NCI-H146 (cell line): ENCODE measurements at places on chromosomes 5 and 9.
A peak's percentile ranks its signal among the peaks of the same experiment; 100 is the strongest.

- no peak for DNase-seq
Measured at GRCh38 chr5:42927730-42928129, 112.4 kb downstream of the ANXA2R start.

- DNase-seq = no peak
Measured at GRCh38 chr5:143341807-143342570, 61.5 kb downstream of the NR3C1 start.

DNA sequence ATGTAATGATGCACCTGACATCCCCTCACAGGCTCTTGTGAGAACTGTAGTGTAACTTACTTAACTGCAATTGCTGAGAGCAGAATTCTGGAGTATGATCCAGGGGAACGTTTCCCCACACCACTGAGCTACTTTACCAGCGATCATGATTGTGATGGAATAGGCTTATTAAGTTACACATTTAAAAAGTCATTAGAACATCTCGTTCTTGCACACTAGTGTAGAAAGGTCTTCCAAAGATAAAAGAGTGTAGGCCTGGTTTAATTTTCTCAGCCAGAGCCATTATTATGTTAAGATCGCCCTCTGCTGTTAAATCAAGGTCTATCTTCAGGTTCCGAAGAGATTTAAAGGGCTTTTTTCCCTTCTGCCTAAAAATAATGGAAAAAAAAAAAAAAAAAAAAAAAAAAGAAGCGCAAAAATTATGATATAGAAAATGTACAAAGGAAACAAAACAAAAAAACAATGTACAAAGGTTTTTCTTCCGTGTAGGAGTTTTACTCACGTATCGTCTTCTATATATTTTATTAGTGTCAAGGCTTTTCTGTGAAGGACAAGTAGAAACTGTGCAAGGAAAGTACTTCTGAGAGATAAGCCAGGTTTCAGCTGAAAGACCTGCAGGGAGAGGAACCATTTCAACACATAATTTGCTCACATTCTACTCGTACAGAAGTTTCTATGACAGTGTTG, 18.6 kb upstream of the MOB3B start:
- DNase-seq = peak; percentile 42

DNA sequence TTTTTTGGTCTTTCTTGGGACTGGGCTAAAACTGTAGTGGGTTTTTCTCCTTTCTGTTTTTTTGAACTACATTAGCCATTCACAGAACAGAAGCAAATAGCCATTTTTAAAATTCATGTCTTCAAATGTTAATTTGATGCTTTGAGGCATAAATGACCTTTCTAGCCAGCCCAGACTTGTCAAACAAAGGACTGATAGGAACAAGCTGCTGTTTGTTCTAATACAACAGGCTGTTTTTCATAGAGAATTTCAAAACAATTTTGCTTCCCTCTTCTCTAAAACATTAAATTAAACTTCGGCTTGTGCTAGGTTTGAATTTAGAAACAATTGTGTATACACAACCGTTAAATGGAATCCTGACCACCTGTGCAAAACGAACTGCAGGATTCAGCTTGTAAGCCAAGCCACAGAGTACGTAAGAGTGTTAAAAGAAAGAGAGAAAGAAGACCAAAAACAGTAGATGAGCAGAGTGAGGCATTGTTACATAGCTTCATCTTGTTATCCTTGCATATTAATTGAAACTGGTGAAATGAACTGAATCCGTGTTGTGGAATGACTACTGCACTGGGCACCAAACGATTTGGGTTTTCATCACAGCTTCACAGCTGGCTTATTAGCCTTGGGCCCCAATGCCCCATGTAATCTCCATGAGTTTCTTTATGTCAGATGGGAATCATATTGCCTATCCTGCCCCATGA, 100.0 kb downstream of the ZSWIM6 start:
- peak; percentile 16 for DNase-seq

DNA sequence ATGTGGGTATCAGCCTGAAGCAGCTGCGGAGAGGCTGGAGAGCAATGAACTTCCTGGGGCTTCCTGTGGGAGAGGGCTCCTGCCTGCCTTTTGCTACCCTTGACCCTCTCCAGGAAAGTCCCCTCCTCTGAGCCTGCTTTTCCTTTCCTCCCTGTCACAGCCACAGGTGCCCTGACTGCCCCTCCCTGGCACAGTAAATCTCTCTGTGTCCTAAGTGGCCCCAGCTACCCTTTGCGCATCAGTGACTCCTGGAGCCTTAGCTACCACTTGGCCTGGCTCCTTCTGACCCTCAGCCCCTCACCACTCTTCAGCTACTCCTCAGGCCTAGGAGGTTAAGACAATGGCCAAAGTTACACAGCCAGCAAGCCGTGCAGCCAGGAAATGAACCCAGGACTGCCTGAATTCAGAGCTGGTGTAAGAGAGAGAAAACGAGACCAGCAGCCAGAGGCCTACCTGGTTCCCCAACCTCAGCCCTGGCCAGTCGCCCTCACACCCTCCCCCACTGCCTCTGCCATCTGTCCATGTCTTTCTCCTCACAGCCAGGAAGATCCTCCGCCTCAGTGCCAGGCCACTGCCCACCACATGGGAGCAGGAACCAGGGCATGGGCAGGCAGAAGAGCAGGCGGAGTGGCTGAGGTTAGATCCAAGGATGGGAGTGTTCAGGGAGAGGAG, 18.6 kb downstream of the CNTFR start:
- DNase-seq = no peak

GRCh38 chr9:93686127-93686879, 109.9 kb downstream of the PHF2 start:
- DNase-seq = no peak

GRCh38 chr5:73030995-73031394, 75.2 kb downstream of the FCHO2 start:
- no peak for DNase-seq

- DNase-seq = no peak
Measured at GRCh38 chr5:119055294-119055693, 15.6 kb upstream of the DMXL1 start.

DNA sequence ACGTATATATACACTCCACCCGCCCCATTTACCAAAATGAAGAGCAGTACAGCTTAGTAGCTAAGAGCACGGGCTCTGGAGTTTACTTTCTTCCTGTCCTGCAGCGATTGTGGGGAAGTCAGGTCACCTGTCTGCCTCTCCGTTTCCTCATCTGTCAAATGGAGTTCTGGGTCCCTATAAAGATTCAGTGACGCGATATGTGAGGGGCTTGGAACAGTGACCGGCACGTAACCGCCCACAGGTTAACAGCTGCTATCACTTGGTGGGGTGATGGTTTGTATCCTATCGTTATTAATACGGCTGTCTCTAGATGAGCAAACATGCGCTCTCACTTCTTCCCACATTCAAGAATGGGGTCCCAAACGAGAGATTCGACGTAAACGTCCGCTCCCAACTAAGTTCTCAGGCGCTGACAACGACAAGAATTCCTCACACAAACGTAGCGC, 426 bp downstream of the FAM114A2 start:
- peak; percentile 58 for DNase-seq
